H1 (cell line): ENCODE measurements at places on chromosomes 11 and 22.

DNA sequence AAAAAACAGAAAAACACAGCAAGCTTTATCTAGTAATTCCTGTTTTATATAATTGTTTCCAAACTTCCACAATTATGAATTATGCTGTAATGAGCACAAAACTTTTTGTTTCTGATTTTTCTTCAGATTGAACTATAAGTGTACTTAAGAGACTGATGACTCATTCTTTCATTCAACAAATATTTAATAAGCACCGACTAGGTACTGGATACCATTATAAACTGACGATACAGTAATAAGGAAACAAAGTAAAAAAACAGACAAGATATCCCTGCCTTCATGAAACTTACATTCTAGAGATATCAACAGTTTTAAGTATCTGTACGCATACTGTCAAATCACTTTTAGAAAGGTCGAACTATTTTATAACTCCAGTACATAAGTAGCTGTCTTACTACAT, 78.6 kb downstream of the ME3 start:
- DNase-seq: no peak

DNA sequence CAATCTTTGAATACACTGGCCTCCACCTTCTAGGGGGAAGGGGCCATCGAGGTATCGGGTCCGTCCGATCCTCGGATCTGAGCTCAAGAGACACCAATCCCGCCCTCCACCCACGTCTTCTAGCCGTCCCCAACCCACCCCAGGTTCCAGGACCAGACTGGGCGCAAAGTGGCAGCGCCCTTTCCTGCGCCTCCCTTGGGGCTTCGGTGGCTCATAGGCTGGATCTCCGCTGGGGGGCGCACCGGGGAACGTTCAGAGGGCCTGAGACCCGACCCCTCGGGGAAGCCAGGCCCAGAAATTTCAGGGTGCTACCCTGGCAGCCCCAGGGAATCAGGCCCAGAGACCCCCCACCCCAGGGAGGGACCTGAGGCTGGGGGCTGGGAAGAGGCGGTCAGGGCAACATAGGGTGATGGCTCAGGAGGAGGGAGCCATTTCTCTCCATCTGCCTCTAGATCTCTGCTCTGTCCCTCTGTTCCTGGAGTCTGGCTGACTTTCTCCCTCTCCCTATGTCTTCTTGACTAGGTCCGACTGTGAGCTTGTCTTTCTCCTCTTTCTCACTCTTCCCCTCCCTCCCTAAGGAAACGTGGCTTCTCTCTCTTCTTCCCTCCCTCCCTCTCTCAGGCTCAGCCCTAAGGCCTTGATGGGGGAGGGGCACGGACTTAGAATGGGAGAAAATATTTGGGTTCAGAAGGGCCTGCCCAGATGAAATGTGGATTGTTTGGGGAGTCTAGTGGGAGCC, 1.1 kb downstream of the CREB3L1 start:
- no peak for DNase-seq

DNA sequence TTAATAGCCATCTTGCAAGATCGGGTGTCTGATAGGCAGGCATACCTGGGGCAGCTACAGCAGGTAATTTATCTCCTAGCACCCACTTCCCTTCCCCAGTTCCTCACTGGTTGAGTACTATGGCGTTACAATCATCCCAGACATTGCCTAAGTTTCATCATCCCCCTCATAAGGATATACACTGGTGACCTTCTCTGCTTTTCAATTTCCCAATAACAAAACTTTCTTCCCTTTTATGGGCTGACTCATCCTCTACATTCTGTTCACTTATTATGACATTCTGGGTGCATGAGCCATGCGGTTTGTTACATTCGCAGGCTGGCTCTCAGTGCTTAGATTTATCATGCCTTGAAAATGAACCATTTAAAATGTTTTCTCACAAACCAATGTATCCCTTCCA, 5.0 kb upstream of the MRPL11 start:
- no peak for DNase-seq

DNA sequence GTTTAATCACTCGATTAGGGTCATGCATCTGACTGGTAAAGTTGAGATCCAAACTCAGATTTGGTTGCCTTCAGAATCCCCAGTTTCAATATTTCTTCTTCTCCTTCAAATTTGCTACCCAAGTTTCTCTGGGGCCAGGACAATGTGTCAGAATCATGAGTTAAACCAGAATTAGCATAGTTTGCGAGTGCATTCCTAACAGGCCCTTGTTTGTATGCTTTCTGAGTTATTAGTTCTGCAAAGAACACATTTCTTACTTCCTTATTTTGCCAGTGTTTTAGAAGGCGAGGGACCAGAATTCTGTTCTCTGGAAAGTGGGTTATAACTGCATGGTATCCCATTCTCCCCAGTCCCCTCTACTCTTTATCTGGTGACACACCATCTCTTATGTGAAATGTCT, 112.0 kb downstream of the ARL14EP start:
- no peak for DNase-seq

DNA sequence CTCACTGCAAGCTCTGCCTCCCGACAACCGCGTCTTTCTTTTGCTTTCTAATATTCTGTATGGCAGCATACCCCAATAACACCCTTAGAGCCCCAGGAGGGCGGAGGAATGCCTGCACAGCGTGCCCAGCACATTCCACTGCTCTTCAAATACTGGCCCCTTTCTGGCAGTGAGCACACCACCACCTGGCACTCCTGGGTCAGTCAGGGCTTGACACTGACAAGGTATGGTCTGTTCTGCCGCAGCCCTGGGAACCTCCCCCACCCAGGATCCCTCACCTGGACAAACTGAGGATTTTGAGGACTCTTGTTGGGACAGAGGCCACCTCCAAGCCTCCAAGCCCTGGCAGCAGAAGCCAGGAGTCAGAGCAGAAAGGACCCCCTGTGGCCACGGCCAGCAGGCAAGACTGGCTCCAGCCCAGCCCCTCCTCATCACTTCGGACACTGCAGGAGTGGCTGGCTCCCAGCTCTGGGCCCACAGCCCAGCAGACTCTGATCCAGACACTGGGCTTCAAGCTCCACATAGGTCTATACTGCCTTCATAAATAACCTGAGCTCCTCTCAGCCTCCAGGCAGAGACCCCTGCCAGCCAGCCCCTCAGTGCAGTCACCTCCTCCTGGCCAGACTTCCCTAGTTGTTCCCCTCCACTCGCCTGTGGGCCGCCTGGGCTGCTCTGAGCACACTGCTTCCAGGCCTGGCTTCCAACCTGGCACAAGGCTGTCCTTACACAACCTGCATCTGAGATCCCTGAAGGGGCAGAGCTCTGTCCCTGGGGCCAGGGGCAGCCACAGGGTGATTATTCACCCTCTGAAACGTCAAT, 14.5 kb downstream of the CARS1 start:
- DNase-seq: no peak

DNA sequence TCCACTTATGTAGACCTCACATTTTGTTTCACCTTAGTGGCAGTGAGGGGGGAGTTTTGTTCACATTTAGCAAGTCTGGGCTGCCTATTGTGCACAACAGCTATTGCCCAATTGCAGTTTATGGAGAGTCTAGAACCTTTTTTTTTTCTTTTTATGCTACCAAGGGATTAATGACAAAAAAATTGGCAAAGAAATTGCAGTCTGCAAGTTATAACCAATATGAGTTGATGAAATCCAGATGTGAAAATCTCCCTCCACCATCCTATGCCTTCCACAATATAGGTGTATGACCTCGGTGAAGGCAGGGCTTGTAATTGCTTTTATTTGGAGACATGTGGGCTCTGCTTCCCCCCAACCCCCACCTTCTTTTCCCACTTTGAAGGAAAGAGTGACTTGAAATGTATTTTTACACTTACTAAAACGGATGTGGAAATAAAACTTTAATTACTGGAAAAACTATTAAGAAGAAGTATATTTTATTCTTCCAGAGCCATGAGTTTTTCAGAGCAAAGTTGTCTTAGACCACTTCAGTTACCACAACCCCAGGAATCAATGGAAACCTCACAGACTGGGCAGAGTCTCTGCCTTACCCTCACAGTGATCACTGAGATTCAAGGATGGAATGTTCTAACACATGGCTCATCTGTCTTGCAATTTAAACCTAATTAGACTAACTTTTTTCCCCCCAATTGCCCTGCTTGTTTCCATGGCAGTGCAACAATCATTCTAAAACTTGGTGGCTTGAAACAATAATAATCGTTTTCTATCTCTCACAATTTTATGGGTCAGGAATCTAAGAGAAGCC, 120.8 kb upstream of the SLC5A12 start:
- DNase-seq: no peak

DNA sequence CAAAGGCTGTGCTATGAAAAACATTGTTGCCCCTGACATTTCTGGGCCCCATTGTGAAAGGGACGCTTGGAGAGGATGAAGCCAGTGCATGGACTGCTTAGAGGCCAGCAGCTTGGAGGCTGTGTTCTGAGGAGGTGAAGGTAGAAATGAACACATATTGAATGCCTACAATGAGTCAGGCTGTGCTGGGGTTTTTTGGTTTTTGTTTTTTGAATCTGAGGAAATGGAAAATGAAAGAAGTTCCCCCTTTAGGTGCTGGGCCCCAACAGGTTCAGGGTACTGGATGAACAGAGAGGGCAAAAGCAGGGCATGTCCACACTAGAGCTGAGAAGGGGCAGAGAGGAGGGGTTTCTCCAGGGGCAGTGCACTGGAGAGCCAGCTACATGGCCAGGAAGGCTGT, 166.1 kb upstream of the API5 start:
- no peak for DNase-seq

DNA sequence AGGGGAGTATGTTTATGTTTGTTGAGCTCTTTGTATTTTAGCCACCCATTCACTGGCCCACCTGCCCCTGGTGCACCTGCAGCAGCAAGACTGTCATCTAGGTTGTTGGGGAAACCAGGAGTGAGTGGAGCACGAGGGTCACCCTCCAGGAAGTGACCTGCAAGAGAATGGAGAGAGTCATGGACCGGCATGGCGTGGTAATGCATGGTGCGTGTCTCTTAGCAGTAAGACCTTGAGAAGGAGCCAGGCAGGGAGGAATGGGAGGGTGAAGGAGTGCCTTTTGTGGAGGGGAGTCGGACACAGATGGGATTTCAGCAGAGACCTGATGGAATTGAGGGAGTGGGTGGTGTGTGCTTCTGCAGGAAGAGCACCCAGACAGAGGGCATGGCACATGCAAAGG, 37.9 kb downstream of the KCNQ1 start:
- DNase-seq: no peak
